ENCODE measurements at places on chromosomes 6 and 20. TPM values are rescaled to one million over a fixed set of nuclear protein-coding genes. Genes with fewer than 3 reads are reported as not detected.

Gene SLC22A7
- total RNA-seq: not detected

Gene LY6G6D
- not detected for total RNA-seq

Gene CDK5RAP1
- 26.6 TPM for total RNA-seq

Gene KIF6
- 0.49 TPM for total RNA-seq

Gene COL12A1
- total RNA-seq: 44.3 TPM

Gene PLCB1
- 12.4 TPM for total RNA-seq

Gene HTR1E
- total RNA-seq: not detected

Gene SOBP
- total RNA-seq: 6.8 TPM

Gene MAP7
- total RNA-seq: 23.2 TPM

Gene PAK5
- total RNA-seq: 0.35 TPM

Gene HLA-DOA
- total RNA-seq: 25.2 TPM

Gene PNPLA1
- total RNA-seq: 0.35 TPM

Gene MPC1
- total RNA-seq: 51.2 TPM

Gene CST1
- not detected for total RNA-seq

Gene CDSN
- total RNA-seq: not detected

Gene IL20RA
- total RNA-seq: 13.3 TPM

Gene COL9A3
- 1.1 TPM for total RNA-seq

Gene LIN28B
- total RNA-seq: not detected

Gene C6orf58
- total RNA-seq: not detected

Gene VSX1
- total RNA-seq: not detected

Gene TTK
- 0.55 TPM for total RNA-seq

Gene BCAS1
- 0.81 TPM for total RNA-seq

Gene DEFB126
- not detected for total RNA-seq

Gene CCN5
- total RNA-seq: 112 TPM

Gene DEF6
- 17.4 TPM for total RNA-seq

Gene ERVFRD-1
- total RNA-seq: 0.55 TPM

Gene C6orf15
- not detected for total RNA-seq

Gene VARS1
- total RNA-seq: 53.0 TPM
